Activated CD8-positive, alpha-beta memory T cell treated with anti-CD3 and anti-CD28 coated beads, Interleukin-2, amount 50 U/mL, for 4 hours (primary cell): ENCODE measurements at places on chromosomes 5 and 9.
A peak's percentile ranks its signal among the peaks of the same experiment; 100 is the strongest.

DNA sequence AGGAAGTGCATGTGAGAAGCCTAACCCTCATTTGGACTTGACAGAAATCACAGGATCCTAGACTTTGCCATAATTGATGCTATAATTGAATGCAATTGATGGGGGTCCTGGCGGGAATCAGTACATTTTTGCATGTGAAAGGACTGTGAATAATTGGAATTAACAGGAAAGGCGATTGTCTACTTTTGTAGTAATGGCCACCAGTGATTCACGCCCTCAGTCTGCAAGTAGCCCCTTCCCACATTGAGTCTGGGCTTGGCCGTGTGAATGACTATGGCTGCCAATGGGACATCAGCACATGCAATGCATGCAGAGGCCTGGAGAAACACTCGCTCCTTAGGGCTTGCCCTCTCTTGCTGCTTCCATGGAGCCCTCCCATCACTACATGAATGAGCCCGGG is 107.8 kb upstream of the OSMR start:
- no peak for DNase-seq

GRCh38 chr5:62607615-62608014 is 29.0 kb downstream of the LRRC70 start:
- no peak for DNase-seq

DNA sequence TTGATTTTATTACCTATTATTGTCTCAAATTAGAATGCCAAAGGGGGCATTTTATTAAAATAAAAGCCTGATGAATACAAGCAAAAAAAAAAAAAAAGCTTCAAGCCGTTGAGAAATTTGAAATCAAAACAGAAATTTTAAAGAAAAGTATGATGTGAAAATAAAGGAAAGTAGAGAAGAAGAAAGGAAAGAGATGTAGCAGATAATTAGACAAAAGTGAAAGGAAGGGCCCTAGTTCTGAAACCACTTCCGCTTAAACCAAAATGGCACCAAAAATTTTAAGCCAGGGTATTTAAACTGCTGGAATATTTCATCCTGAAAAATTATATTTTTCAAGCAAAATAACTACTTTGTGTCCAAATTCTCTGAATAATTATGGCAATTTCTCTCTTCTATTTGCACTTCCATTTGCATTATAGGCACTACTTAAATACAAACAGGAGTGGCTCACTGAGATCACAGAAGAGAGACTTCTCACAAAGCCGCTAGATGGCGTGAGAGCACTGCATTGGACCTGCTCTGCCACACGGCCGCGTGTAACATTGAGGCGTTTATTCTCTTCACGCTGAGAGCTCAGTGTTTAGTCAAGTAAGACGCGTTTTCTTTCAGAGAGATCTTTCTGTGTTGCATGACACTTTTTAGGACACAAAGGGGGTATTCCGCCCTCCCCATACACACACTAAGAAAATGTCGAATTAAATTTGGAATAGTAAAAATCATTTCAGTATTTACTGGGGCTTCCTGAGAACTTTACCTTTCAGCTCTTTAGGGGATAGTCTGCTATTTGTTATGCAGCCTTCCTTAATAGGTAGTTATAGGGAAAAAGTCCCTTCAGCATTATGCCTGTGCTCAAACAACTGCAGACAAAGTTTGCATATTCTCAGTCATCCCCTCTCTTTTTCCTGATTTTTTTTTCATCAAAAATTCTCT is 368.4 kb upstream of the CCNH start:
- peak; percentile 70 for DNase-seq

DNA sequence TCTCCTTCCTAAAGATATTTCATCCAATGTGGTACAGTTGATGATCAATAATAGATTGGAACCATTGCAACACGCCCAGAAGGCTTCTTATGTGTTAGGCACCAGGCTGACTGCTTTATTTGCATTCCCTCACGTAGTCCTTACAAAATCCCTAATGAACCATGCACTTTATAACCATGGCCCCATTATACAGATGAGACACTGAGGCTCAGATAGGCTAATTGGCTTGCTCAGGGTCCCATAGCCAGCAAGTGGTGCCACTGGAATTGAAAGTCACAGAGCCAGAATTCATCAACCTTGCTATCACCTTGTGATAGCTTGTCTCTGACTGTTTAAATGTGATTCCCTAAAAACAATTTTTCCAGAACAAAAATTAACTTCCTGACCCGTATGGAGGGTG is 27.8 kb upstream of the RAI14 start:
- DNase-seq: no peak

DNA sequence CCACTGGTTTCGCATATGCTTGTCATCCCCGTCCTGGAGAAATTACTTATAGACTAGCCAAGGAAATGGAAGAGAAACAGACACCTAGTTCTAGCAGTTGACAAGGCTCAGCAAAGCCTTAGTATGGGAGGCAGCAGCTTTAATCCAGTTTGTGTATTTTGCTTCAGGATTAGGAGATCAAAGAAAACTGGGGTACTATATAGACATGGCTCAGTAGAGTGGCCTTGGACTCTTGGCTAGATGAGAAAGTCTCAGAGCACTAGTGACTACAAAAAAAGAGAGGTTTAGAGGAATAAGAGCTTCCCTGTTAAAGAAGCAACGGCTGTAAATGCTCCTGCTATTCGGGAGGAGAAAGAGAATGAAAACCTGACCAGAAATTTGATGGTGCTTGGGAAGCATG is 349.1 kb downstream of the CTNND2 start:
- DNase-seq: no peak
